Activated CD4-positive, alpha-beta T cell treated with anti-CD3 and anti-CD28 coated beads for 1 hour (primary cell): ENCODE measurements at places on chromosomes 3 and 15.

DNA sequence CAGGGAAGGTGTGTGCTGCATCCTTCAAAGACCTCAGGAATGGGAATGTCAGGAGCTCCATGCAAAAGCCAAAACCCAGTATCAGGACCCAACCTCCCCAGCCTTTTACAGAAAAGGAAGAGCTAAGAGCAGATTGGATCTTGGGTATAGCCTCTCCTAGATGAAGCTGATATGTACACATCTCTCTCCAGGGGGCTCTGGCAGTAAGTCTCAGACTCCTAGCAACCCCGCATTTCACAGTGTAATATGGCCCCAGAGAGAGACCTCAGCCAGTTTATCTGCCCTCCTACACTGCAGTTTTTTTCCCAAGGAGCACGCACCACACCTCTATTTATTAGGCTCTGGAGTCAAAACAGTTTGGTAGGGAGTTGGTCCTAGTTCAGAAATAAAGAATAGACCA is 88.2 kb downstream of the RBPMS2 start:
- DNase-seq: no peak

GRCh38 chr3:18891641-18892040 is 256.7 kb upstream of the KCNH8 start:
- DNase-seq: no peak

DNA sequence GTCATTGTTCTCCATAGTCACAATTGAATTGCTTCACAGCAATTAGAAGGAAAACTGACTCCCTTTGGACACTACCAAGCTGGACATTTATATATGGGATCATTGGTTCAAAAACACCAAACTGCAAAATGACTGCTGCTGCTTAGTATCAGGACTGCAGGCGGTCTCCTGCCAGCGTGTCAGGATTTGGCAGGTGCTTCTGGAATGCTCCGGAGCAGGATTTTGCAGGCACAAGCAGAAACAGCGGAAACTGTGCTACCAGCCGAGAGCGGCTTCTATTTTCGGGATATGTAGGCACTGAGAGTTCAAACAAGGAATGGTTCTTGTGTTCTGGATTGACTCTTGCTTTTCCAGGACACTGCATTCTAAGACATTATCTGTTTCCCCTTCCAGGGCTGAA is 95.5 kb downstream of the SSR3 start:
- DNase-seq: no peak

DNA sequence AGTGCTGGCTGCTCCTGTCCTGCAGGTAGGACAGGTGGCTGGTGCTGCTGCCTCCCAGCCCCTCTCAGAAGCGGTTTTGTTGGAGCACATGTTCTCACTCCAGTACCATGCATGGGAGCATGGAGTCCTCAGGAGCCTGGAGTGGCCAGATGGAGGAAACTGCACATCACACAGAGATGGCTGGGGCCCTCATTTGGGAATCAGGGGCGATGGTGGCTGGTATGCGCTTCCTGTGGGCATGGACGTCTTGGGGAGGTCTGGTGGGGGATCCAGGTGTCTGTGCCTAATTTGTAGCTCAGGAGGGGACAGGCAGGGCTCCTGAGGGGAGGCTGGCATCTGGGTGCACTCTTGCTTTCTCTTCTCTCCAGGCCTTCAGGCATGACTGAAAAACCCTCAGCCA is 168.2 kb downstream of the KLF13 start:
- DNase-seq: no peak

DNA sequence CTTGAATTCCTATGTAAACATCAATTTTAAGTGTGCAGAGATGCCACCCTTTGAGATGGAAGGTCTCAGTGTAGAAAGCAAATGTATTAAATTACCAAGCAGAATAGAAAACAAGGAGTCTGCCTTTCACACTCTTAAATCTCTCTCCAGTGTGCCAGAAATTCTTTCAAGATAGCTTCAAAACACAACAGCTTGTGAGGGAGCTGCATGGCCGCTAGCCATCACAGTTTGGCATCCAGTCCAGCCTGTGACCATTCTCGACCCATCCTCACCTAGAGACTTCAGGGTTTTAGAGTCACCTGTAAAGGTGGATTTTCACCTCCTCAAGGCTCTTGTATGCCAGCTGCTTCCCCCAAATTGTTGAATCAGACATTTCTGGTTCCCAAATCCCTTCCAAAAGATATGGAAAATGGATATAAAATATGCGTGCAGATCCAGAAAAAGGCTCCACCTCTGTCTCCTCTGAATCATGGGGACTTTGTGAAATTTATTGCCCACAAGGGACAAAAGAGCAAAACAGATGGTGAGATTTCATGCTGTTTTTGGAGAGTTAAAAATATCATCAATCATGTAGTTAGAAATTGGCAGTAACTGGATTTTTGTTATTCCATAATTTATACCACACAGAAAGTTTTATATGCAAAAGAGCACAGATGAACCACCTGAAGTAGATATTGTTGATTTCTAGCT is 114.2 kb upstream of the THRB start:
- DNase-seq: no peak

DNA sequence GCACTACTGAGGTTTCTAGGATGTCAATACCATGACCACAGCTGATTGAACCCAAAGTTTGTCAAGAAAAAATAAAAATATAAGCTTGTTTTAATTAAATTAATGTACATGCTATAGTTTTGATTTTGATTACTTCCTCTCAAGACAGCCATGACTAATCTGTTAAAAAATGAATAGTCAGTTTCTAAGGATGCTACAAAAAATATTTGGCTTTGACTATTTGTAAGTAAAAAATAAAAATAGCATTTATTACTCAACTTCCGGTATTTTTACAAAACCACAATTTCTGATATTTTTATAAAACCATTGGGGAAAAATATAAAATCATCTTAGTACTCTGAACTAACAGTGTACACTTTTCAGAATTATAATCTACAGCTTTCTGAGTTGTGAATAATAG is 12.1 kb upstream of the TEX9 start:
- no peak for DNase-seq
